Right lobe of liver (tissue), 6 donors: ENCODE measurements at places on chromosomes 12 and 14.

DNA sequence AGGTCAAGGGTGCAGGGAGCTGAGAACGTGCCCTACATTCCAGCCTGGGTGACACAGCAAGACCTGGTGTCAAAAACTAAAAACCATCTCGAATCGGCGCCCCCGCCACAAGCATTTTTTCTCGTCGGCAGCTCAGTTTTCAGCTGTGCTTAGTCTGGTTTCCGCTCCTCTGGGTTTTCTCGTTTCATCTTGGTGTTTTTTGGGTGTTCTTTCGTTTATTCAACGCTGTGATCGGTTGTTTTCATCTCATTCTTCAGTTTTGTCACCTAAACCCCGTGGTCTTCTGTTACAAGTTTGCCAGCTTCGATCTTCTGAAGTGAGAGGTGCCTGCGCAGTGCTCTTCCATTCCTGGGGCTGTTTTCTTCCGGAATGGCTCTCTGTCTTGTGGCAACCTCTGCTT is 41.4 kb downstream of the NOC4L start:
- no peak overlapping the region for H3K27ac ChIP-seq
- peaks cover 8% of the 10 kb centered on the region for H3K4me1 ChIP-seq
- no peak overlapping the region for H3K4me3 ChIP-seq
- no peak for DNase-seq

DNA sequence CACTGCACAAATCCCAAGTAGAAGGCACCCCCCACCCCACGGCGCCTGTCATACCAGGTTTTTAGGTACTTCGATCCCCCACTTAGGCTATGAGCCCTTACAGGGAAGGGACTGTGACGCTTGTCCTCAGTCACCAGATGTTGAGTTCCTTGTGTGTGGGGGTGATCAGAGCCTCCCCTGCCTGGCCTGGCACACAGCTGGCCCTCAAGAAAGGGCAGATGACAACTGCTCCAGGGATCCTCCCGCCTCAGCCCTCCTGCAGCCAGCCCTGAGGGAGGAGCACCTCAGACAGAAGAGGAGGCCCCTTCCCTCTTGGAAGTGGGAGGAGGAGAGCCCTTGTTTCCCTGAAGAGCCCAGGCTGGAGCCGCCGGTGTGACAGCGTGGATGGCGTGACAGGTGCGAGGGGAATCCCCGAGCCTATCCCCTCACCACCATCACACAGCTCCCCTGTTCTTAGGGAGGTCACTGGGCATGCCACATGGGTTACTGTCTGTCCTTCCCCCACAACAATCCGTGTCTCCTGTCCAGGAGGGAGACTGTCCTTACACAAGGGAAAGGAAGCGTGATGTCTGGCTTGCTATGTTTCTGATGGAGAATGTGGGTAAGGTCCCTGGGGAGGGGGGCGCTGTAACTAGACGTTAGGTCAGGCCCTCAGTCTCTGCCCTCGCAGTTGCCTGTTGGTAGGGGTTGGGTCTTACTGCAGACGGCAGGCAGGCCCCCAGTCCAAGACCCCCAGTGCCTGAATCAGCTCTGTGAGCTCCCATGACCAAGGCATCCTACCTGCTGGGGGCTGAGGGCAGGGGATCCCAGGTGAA is 31.4 kb downstream of the P2RX4 start:
- peak overlapping the region; percentile 43 for H3K27ac ChIP-seq
- peaks cover 2% of the 10 kb centered on the region for H3K4me1 ChIP-seq

DNA sequence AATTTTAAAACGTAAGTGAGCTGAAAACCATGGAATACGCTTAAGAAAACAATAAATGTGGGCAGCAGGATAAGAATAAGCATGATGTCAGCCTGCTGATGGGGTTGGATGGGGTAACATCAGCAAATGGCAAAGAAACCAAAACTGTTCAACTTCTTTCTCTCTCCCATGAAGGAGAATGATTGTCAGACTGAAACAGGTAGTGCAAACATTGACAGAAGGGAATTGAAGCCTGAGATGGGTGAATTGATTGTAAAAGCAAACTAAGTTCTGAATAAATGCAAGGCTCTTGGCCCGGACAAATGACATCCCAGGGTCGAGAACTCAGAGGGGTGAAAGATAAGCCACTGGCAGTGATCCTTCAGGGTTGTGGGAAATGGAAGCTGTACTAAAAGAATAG is 182.6 kb downstream of the ETV6 start:
- no peak overlapping the region for H3K27ac ChIP-seq
- no peaks in the 10 kb centered on the region for H3K27me3 ChIP-seq
- no peak for DNase-seq

- no peak overlapping the region for H3K4me3 ChIP-seq
- H3K36me3 ChIP-seq: no peaks in the 10 kb centered on the region
- no peak for DNase-seq
- H3K4me1 ChIP-seq: no peaks in the 10 kb centered on the region
Observed at GRCh38 chr14:21192875-21193535, 37.1 kb upstream of the OR5AU1 start.

DNA sequence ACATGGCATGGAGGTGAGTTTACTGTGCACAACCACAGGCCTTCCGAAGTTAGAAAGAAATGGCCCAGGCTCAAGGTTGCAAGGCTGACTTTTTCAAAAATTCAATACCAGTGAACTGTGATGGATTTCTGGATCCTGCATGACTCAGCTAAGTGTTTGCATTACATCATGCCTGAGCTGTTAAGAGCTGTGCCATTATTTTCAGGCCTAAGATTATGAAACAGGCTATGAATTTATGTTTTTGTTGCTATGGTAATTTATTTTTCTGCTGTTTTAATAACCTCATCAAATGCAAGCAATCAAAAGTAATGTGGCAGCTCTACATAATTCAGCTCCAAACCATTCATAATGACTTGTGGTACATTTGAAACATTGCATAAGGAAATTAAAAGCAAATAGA is 457.7 kb upstream of the TMEM132C start:
- no peaks in the 10 kb centered on the region for H3K27me3 ChIP-seq
- DNase-seq: no peak
- no peak overlapping the region for H3K4me3 ChIP-seq
- H3K27ac ChIP-seq: no peak overlapping the region
- no peaks in the 10 kb centered on the region for H3K36me3 ChIP-seq

DNA sequence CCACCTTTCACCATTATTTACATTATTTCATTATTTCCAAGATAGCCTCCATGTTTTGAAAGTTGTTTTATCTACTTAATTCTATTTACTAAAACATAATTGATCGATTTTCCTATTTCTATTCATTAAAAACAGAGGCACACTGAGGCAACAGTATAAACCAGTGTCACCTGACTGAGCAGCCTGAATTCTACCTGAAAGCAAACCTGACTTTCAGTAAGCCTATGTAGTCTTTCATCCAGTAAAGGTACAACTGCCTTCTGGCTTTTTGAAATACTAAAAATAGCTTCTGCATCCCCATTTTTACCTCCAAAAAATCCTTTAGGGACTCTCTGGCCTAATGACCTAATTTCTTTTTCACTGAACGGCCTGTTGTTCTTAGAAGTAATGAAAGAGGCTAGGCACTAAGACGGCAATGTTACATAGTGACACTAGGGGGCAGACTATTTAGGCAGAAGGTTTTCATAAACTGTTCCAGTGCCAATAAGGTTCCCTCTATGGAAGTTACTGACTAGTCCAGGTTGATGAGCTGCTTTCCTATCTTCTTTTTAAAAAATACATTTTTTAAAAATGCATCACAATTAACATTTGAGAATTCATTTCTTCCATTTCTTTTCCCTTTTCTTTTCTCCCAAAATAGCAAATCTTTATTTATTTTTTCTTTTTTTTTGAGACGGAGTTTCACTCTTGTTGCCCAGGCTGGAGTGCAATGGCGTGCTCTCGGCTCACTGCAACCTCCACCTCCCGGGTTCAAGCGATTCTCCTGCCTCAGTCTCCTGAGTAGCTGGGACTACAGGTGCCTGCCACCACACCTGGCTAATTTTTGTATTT is 17.5 kb downstream of the ANAPC5 start:
- no peaks in the 10 kb centered on the region for H3K4me1 ChIP-seq
- no peak for DNase-seq
- H3K27me3 ChIP-seq: no peaks in the 10 kb centered on the region
- no peaks in the 10 kb centered on the region for H3K36me3 ChIP-seq
- no peak overlapping the region for H3K27ac ChIP-seq
- no peak overlapping the region for H3K4me3 ChIP-seq
